ENCODE measurements at places on chromosomes 16 and 17.

GRCh38 chr16:49857423-49858181 is 1.7 kb upstream of the ZNF423 start:
- DNase-seq = peak; percentile 48

GRCh38 chr17:56623383-56623782 is 29.9 kb downstream of the NOG start:
- no peak for DNase-seq

- DNase-seq = peak; percentile 44
Measured at GRCh38 chr17:75864448-75864871, 9.3 kb upstream of the WBP2 start.

GRCh38 chr16:88338111-88338510 is 44.6 kb upstream of the ZNF469 start:
- no peak for DNase-seq

DNA sequence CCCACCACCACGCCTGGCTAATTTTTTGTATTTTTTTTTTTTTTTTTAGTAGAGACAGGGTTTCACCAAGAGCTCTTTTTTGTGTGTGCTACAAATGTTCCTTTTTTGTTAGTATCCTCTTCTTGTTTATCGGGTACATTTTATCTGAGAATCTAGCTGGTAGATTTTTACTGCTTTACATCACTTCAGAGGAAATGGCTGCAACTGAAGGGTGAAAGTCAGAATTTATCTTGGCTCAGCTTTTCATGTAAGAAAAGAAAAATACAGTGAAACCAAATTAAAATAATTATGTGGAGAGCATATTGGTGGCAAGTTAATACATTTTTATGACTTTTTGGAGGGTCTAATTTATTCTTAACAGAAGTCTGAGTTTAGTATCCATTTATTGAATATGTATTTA is 26.0 kb downstream of the CBFB start:
- no peak for DNase-seq

GRCh38 chr16:71882505-71883167 is 1.3 kb downstream of the ZNF821 start:
- peak; percentile 83 for DNase-seq

DNA sequence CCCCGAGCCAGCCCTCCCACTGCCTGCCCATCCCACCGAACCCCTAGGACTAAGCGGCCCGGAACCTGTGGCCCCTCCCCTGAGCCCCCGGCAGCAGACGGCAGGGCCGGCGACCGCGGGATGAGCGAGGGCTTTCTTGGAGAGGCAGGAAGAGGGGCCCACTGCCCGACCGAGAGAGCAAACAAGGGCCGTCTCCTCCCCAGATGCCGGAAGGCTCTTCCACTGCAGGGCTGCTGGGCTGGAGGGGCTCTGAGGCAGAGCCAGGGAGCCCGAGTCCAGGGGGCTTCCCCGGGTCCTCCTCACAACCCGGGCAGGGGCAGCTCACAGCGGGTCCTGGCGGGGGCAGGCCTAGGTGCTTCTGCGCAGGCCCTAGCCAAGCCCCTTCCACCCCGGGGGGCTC is 2.9 kb downstream of the PERCC1 start:
- DNase-seq = no peak

DNA sequence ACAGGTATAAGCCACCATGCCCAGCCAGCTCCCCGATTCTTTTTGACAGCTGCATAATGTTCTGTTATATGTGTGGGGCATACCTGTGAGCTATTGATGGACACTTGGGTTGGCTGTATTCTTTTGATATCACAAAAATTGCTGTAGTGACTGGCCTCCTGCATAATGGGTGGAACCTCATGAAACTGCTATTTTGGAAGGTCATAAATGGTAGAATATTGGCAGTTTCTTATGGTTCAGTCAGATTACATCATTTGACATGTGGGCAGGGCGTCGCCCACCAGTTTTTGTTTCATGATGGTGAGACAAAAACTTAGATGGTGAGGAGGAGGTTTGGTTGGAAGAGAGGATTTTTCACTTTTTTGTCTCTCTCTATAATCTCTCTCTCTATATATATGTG is 26.7 kb upstream of the POLR3E start:
- no peak for DNase-seq

- peak; percentile 85 for DNase-seq
Measured at GRCh38 chr17:44219616-44220212, at the start of gene UBTF. Gene UBTF (minus strand): TSS chr17:44219675. CDS start chr17:44218229, 1,446 bp downstream.

GRCh38 chr17:17313350-17313991 is 10.3 kb downstream of the NT5M start:
- peak; percentile 82 for DNase-seq

GRCh38 chr17:68480885-68481284 is 23.6 kb upstream of the WIPI1 start:
- no peak for DNase-seq

GRCh38 chr16:67013823-67014633 is 14.9 kb upstream of the CBFB start:
- DNase-seq = peak; percentile 78

GRCh38 chr17:40075201-40075941 is 12.6 kb downstream of the THRA start:
- DNase-seq = peak; percentile 77

- DNase-seq = no peak
Measured at GRCh38 chr17:29524692-29525091, 42.1 kb downstream of the ABHD15 start.

DNA sequence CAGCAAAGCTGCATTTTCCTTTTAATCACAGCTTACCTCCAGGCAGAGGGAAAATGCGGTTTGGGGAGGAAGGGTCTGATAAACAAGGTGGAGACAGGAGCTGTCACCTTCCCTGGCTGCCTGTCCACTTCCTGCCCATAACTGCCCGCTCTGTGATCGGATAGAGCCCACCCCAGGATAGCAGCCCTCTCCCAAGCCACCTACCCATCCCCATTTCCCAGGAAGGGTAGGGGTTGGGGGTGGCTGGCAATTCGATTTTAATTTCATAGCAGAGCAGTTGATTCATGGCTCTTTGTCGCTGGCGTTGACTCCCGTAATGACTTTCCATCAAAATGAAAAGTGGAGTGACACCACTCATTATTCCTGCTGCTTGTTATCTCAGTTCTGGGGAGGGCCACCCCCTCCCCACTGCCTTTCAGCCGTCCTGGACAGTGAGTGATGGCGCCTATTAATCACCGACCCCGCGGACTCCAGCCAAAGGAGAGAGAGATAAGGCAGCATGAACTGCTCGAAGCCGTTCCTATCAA is 11.2 kb downstream of the CDK5RAP3 start:
- DNase-seq = no peak

DNA sequence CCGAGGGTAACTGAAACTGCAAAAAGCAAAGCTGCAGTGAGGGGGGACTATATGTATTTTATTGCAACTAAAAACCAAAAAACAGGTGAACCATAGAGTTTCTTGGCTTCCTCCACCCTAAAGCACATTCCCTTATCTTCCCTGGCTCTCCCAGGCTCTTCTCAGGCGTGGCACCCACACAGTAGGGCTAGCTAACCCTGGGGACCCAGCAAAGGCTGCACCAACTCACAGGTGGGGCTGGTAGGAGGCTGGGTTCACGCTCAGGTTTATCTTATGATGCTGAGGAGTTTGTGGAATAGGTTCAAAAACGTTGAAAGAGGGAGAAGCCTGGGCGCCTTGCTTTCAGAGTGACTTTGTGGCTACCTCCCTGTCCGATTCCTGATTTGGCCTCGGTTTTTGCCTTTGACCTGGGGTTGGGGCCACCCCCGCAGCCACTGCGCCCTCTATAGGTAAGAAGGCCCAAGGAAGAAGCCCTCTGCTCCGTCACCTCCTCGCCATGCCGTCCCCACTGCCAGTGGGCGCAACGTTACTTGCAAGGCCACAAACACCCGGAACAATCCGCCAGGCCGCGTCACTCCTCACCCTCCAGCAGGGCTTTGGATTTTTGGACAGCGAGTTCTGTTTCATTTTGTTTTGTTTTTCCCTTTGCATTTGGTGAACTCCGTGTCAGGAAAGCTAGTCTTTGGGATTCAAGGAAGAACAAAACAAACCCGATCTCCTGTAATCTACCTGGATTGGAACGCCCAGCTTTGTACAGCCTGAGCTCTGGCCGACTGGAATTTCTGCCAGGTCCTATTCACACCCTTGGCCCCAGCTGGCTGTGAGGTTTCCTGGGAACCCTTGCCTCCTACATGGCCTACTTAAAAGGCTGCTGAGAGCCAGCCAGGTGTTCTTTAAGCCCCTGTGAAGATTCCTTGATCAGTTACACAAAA is 60.8 kb downstream of the TBC1D16 start:
- DNase-seq = no peak

DNA sequence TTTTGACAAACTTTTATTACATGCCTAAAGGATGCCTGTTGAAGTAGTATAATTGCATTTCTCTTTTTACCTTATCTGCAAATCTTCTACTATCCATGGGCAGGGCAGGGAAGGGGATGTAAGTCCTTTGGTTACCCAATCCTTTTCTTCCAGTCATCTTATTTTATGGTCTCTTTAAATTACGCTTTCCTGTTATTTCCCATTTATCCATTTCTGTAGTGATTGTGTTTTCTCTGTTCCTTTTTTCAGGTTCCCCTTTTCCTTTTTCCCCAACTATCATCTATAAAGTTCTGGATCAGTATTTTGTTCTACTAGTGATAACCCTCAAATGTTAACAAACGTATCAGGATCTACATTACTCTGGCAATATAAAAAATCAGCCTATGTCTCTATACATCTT is 3.3 kb upstream of the ABCA9 start:
- no peak for DNase-seq

DNA sequence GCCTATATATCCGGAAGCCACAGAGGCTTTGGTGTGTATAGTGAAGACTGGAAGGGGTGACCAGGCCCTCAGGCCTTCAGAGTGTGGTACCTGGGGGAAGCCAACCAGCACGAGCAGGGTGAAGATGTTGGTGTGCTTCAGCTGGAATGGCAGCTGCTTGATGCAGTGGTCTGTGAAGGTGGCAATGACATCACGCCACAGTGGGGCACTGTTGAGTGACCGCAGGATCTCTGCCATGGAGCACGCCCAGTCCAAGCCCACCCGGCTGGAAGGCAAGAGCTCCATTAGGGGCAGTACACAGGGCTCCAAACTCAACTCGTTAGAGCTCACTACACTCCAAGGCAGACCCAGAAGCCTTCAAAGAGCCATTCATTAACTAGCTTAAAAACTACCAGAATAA is 68.5 kb upstream of the ATP2A3 start:
- no peak for DNase-seq

DNA sequence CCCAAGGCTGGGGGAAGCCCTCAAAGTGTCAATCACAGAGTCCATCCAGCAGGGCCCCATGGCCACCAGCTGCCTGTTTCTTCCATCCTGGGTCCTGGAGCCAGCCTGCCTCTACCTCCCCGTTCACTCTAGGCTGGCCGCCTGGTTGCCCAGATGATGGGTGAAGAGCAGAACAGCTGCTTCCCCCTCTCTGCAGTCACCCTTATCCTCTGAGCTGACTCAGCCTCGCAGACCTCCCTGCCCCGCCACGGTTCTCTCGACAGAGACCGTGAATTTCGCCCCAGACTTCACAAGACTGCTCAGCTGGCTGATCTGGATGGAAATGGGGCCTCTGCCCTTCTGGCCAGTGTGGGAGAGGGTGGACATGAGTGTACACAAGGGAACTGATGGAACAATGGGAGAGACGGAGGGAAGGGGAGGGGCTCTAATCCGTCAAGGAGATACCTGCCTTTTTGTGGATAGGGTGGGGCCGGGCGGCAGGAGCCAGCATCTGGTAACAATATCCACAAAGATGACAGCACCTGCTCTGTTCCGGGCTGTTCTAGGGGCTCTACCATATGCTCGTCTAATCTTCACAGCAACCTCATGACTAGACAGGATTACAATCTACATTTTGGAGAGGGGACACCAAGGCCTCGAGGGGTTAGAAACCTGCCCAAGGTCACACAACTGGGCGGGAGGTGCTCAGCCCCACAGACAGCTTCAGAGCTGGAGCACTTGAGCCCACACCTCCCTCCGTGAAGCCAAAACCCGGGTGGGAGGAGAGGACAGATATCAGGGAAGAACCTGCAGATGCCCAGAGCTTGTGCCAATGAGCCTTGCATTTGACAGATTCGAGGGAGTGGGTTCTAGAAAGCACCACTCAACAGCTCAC is 136.0 kb downstream of the SDK2 start:
- DNase-seq = no peak

GRCh38 chr16:9192746-9193145 is 101.3 kb downstream of the HAPSTR1 start:
- no peak for DNase-seq

GRCh38 chr17:52024300-52024870 is 134.1 kb downstream of the CA10 start:
- DNase-seq = no peak

- DNase-seq = peak; percentile 61
Measured at GRCh38 chr17:67245694-67246402, 852 bp upstream of the HELZ start.

Data from CD4-positive, alpha-beta T cell treated with Interleukin-17A for 4 hours (primary cell).